ENCODE measurements at places on chromosomes 3 and 15. TPM values are rescaled to one million over a fixed set of nuclear protein-coding genes. Genes with fewer than 3 reads are reported as not detected.

Gene ATOSA
- total RNA-seq: 134 TPM

Gene VPS18
- 23.6 TPM for total RNA-seq

Gene EPB42
- total RNA-seq: not detected

Gene TTLL13
- 1.1 TPM for total RNA-seq

Gene CHL1
- total RNA-seq: not detected

Data from CD8-positive, alpha-beta T cell (primary cell).